ENCODE measurements at places on chromosomes 2 and 18.

DNA sequence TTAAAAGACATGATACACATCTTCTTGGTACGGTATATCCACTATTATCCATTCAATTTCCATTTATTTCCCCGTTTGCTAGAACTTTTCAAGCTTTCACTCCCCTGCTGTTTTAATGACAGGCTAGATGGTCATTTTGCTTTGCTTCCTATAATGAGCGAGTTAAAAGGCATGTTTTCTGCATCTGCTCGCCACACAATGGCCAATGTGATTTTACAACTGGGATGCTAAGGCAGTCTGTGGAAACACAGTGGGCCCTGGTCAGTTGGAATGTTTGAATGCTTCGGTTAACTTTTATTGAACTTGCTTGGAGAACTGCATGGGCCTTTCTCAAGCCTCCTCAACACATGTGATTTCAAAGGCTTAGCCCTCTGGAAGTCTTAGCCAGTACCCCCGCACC is 48.4 kb upstream of the TNP1 start:
- DNase-seq, result no peak

GRCh38 chr18:10349561-10349960 is 104.9 kb upstream of the APCDD1 start:
- no peak for DNase-seq

- DNase-seq, result no peak
These were observed 176.1 kb upstream of the ZFP36L2 start for GRCh38 chr2:43402452-43402937.

DNA sequence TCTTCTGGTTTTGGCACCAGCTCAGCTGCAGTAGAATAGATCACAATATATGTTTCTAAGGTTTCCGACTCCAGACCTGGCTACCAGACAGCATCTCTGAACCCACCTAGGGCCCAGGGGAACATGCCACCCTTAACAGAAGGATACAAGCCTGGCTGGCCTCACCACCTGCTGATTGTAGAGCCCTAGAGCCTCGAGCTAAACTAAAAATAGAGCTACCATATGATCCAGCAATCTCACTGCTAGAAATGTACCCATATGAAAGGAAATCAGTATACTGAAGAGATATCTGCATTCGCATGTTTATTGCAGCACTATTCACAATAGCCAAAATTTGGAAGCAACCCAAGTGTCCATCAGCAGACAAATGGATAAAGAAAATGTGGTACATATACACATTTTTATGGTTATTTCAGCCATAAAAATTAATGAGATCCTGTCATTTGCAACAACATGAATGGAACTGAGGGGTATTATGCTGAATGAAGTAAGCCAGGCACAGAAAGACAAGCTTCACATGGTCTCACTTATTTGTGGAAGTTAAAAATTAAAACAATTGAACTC is 242.4 kb upstream of the SLC39A10 start:
- DNase-seq, result no peak

GRCh38 chr18:79801217-79801616 is 3.5 kb downstream of the KCNG2 start:
- DNase-seq, result no peak

- DNase-seq, result no peak
These were observed 30.5 kb downstream of the B3GNT7 start for GRCh38 chr2:231425811-231426703.

DNA sequence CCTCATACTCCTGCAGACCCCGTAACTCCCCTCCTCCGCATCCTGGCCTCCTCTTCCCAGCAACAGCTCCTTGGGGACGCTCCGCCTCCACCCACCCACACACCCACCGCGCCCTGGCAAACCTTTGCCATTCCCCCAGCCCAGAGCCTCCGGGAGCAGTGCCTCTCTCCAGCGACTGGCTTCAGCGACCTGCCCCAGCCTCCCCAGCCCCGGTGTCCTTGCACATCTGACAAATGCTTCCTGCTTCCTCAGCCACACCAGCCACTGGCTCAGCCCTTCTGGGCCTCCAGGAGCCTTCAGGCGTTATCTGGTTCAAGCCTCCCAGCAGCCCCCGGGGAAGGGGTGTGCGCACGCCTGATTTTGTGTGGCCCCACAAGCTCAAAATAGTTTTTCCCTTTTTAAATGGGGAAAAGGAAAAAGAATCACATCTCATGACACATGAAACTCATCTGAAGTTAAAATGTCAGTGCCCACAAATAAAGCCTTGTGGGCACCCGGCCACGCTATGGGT is 14.2 kb downstream of the ESPNL start:
- no peak for DNase-seq

DNA sequence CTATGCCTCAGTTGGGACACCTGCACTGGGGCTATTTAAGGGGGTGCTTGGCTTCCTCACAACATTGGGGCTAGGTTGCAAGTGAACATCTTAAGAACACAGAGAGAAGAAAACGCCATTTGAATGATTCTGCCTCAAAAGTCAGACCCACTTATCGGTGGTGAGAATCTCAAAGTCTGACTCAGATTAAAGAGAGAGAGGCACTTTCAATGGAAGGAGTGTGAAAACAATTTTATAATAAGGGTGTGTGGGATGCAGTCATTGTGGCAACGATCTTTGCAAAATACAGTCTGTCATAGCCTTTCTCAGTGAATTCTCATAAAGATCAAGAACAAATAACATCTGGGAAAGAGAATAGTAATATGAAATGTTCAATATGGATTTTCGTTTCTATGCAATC is 41.8 kb downstream of the CCDC102B start:
- DNase-seq, result no peak

GRCh38 chr2:209726311-209726710 is 45.3 kb upstream of the UNC80 start:
- no peak for DNase-seq

GRCh38 chr2:53939656-53940055 is 31.1 kb downstream of the PSME4 start:
- no peak for DNase-seq

GRCh38 chr2:12726271-12726670 is 9.5 kb downstream of the TRIB2 start:
- no peak for DNase-seq
